ENCODE measurements at places on chromosomes 11 and 22.

- no peaks in the 10 kb centered on the region for H3K27me3 ChIP-seq
- no peak for DNase-seq
- H3K4me3 ChIP-seq, result no peak overlapping the region
- no peak overlapping the region for H3K27ac ChIP-seq
- no peaks in the 10 kb centered on the region for H3K4me1 ChIP-seq
- no peaks in the 10 kb centered on the region for H3K36me3 ChIP-seq
These were observed 1642.2 kb downstream of the LRRC4C start for GRCh38 chr11:39817241-39817640.

- H3K36me3 ChIP-seq, result no peaks in the 10 kb centered on the region
- no peak overlapping the region for H3K27ac ChIP-seq
- no peaks in the 10 kb centered on the region for H3K4me1 ChIP-seq
- DNase-seq, result no peak
These were observed 128.1 kb upstream of the LDLRAD3 start for GRCh38 chr11:35815556-35816315.

GRCh38 chr11:112277941-112278340, 17.3 kb upstream of the PLET1 start:
- H3K27me3 ChIP-seq, result no peaks in the 10 kb centered on the region
- no peak overlapping the region for H3K4me3 ChIP-seq
- no peaks in the 10 kb centered on the region for H3K36me3 ChIP-seq
- DNase-seq, result no peak
- H3K27ac ChIP-seq, result no peak overlapping the region

DNA sequence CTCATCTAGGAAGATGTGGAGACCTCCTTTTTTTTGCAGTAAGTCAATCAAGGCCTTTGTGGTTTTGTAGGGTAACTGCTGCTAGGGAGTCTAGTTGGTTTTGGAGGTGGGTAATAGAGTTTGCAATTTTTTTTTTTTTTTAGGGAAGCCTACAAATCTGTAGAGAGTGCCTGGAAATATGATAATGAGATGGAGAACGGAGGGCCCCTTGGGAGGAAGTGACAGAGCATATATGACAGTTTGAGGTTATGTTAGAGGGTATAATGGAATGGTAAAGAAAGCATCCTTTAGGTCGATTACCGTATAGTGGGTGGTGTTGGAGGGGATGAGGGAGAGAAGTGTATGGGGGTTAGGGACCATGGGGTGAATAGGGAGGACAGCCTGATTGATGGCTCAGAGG, 98.3 kb downstream of the ELP4 start:
- H3K27ac ChIP-seq, result no peak overlapping the region
- H3K27me3 ChIP-seq, result no peaks in the 10 kb centered on the region
- H3K36me3 ChIP-seq, result no peaks in the 10 kb centered on the region
- peak; percentile 22 for DNase-seq
- no peak overlapping the region for H3K4me3 ChIP-seq

DNA sequence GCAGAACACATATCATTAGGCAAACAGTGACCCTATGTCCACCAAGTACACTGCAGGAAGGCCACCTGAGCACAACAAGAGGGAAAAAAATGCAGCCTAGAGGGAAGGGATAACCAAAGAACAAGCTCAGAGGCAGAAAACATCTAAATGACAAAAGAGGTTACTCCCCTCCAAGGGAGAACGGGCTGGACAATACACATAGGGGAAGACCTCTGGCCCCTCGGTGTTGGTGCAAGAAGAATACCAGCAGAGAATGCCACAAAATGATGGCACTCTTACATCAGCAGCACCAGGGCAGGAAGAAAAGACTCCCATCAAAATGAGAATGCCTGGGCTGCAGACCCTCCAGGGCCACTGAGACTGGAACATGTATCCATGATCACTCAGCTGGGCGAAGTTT, 66.6 kb upstream of the OPCML start:
- H3K36me3 ChIP-seq, result no peaks in the 10 kb centered on the region
- no peak overlapping the region for H3K27ac ChIP-seq
- no peak for DNase-seq
- no peak overlapping the region for H3K4me3 ChIP-seq
- H3K4me1 ChIP-seq, result no peaks in the 10 kb centered on the region
- H3K27me3 ChIP-seq, result peaks cover 12% of the 10 kb centered on the region

DNA sequence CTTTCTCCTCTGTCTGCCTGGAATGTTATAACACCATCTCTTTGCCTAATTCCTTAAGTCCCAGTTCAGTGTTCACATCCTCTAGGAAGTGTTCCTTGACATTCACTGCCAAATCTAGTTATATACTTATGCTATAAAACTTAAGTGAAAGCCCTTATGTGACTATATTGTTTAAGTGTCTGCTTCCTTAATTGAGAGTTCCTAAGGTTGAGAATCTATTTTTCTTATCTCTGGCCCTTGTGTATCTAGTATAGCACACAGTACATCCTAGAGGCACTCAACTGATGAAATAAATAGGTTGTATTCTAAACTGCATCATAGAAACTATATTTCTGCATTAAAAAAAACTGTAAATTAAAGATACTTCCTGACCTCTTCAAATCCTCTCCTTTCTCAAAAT, 16.9 kb downstream of the KMT5B start:
- H3K27ac ChIP-seq, result no peak overlapping the region
- no peaks in the 10 kb centered on the region for H3K27me3 ChIP-seq
- H3K4me3 ChIP-seq, result no peak overlapping the region
- H3K4me1 ChIP-seq, result no peaks in the 10 kb centered on the region
- no peak for DNase-seq

- H3K27ac ChIP-seq, result no peak overlapping the region
- no peak overlapping the region for H3K4me3 ChIP-seq
- H3K27me3 ChIP-seq, result no peaks in the 10 kb centered on the region
- H3K4me1 ChIP-seq, result no peaks in the 10 kb centered on the region
- no peak for DNase-seq
- no peaks in the 10 kb centered on the region for H3K36me3 ChIP-seq
These were observed 6.9 kb downstream of the OR8B12 start for GRCh38 chr11:124536520-124536919.

DNA sequence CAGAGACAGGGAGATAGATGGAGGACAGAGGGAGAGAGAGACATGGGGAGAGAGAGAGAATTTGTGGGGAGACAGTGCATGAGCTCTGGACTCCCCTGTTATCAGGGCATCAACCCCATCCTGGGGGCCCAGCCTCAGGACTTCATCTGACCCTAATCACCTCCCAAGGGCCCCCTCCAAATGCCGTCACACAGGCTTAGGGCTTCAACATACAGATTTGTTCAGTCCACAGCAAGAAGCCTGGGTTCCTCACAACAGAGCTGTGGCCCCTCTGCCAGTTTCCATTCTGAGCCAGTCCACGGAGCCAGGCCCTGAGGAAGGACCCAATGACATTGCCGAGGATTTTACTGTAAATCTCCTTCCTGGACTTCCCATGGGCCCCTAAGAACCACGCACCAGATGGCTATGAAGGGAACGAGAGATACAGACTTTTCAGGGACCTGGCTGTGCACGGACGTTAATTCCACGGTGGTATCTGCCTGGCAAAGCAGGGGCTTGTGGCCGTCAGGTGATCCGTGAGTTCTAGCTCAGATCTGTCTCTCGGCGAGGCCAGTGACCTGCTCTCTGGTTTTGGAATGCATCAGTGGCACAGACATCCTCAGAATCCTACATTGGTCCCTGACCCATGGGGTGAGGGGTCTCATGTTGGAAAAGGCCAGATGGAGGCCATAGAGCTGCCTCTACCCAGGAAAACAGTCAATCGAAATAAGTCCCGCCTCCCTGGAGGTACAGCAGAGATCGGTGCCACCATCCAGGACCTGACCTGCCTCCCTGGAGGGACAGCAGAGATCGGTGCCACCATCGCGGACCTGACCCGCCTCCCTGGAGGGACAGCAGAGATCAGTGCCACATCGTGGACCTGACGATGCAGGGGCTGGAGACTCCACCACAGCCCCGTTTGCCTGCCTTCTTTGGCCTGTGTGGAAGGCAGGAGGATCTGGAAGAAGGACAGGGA, 8.7 kb upstream of the B4GALNT4 start:
- H3K27ac ChIP-seq, result no peak overlapping the region
- H3K27me3 ChIP-seq, result no peaks in the 10 kb centered on the region
- no peak overlapping the region for H3K4me3 ChIP-seq
- no peaks in the 10 kb centered on the region for H3K36me3 ChIP-seq
- no peak for DNase-seq

- no peak for DNase-seq
- H3K27ac ChIP-seq, result no peak overlapping the region
- no peaks in the 10 kb centered on the region for H3K4me1 ChIP-seq
- H3K27me3 ChIP-seq, result no peaks in the 10 kb centered on the region
- no peak overlapping the region for H3K4me3 ChIP-seq
These were observed 1120.5 kb upstream of the RAG2 start for GRCh38 chr11:37718431-37718999.

DNA sequence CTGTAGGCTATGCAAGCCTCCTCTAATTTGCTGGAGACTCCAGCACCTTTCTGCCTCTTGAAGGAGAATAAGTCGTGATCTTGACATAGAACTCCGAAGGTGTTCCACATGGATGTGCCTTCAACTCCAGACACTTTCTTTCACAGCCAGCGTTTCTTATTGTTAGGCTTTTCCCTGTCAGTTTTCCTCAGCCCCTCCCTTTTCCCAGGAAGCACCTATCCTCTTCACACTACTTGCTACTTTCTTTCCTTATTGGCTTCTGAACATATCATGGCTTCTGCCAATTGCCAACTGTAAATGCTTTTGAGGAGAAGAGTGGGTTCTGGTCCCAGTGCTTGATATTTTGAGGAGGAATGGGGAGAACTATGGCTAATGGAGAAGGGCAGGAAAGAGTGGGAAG, 216.3 kb upstream of the PGR start:
- H3K36me3 ChIP-seq, result no peaks in the 10 kb centered on the region
- no peaks in the 10 kb centered on the region for H3K27me3 ChIP-seq
- H3K4me1 ChIP-seq, result no peaks in the 10 kb centered on the region
- DNase-seq, result no peak
- H3K4me3 ChIP-seq, result no peak overlapping the region
- no peak overlapping the region for H3K27ac ChIP-seq

GRCh38 chr11:66183494-66184048, 84.9 kb upstream of the RAB1B start:
- no peak overlapping the region for H3K4me3 ChIP-seq
- no peaks in the 10 kb centered on the region for H3K27me3 ChIP-seq
- no peaks in the 10 kb centered on the region for H3K4me1 ChIP-seq
- DNase-seq, result no peak
- H3K36me3 ChIP-seq, result no peaks in the 10 kb centered on the region

DNA sequence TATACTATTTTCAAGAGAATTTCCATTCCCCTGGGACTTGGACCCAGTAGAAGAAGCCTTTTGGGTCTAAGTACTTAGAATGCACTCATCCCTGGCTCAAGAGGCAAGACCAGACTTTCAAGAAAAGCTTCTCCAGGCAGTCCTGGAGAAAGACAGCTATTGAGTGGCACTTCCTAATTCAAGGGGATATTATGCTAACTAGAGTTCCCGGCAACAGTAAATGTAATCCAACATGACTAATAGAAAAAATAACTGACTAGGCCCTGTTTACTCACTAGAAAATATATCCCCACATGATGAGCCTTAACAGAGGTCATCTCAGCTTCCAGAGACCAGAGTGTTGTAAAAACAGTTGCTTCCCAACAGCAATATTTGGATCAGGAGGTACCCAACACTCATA, 47.2 kb upstream of the AKIP1 start:
- no peak overlapping the region for H3K4me3 ChIP-seq
- H3K4me1 ChIP-seq, result no peaks in the 10 kb centered on the region
- H3K27ac ChIP-seq, result no peak overlapping the region

DNA sequence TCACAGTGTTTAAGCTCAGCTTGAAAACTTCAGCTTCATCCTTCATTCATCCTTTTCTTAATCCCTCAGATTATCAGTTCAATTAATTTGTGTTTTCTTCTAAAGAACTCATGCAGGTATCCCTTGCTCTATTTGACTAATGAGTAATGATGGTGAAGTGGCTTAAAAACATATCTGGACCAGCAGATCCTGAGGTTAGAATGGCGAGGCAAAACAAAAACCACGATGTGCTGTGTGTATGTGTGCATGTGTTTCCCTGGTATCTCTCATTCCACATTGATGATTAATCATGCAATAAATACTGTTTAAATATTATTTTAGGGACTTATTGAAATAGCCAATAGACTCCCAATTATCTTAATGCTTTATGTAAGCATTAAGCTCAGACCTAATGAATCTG, 437.0 kb downstream of the DYNC2H1 start:
- no peak overlapping the region for H3K4me3 ChIP-seq
- H3K27me3 ChIP-seq, result no peaks in the 10 kb centered on the region
- no peak for DNase-seq
- H3K27ac ChIP-seq, result no peak overlapping the region
- H3K36me3 ChIP-seq, result no peaks in the 10 kb centered on the region

GRCh38 chr11:2366733-2367132, 10.4 kb upstream of the CD81 start:
- no peaks in the 10 kb centered on the region for H3K4me1 ChIP-seq
- no peak overlapping the region for H3K27ac ChIP-seq
- no peak for DNase-seq
- H3K4me3 ChIP-seq, result no peak overlapping the region

DNA sequence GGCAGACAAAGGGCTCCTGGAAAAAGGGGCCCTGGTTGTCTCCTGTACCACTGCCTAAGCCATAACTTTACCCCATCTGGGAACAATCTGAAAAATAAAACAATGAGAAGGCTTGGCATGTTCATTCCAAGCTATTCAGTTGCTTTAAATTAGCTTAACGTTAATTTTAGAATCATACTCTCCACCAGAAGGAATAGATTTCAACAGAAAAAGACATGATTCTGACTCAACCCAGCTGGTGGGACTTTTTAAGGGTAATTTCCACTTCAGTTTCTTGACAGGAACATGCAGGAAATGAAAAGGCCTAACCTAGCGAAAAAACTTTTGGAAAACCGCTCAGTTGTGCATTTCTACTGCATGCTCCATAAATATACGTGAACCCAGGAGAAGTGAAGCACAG, 7.9 kb downstream of the SF3A1 start:
- H3K4me1 ChIP-seq, result peaks cover 13% of the 10 kb centered on the region
- no peak overlapping the region for H3K27ac ChIP-seq
- H3K27me3 ChIP-seq, result no peaks in the 10 kb centered on the region
- peaks cover 98% of the 10 kb centered on the region for H3K36me3 ChIP-seq
- DNase-seq, result no peak

DNA sequence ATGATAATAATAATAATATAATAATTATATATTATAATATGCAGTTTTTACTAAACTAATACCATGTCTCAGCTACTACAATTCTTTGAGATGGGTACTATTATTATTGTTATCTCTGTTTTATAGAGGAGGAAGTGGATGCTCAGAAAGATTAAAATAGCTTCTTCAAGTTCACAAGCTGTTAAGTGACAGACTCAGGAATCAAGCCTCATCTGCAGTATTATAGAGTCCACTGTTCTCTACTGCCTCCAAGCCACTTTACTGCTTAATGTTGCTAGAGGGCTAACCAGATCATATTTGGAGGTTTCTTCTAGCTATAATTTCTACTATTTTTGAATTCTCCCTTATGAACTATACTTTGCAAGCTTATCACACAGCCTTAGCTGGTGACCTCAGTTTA, 62.7 kb downstream of the CSTPP1 start:
- no peak overlapping the region for H3K27ac ChIP-seq
- DNase-seq, result no peak
- H3K4me3 ChIP-seq, result no peak overlapping the region
- peaks cover 1% of the 10 kb centered on the region for H3K4me1 ChIP-seq
- no peaks in the 10 kb centered on the region for H3K36me3 ChIP-seq
